Caco-2 (cell line): ENCODE measurements at places on chromosomes 13 and 19. TPM values are rescaled to one million over a fixed set of nuclear protein-coding genes. Genes with fewer than 3 reads are reported as not detected.

GRCh38 chr13:98385606-98386005 is 191.3 kb downstream of the STK24 start:
- no peak for DNase-seq

DNA sequence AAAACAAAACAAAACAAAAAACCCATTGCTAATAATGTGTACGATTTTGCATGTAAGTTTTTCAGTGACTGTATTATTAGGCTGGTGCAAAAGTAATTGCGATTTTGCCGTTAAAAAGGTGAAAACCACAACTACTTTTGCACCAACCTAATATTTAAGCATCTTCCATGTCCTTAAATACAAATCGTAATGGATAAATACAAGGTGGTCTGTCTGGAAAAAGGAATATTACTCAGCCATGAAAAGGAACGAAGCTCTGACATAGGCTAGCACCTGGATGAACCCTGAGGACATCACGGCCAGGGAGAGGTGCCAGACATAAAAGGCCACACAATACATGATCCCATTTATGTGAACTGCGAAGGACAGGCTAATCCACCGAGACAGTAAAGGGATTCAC is 33.2 kb downstream of the GADD45B start:
- no peak for DNase-seq

Gene ZNF599
- 5.0 and 6.8 TPM in 2 replicates for total RNA-seq

GRCh38 chr13:78194904-78195639 is 276.4 kb upstream of the EDNRB start:
- no peak for DNase-seq

DNA sequence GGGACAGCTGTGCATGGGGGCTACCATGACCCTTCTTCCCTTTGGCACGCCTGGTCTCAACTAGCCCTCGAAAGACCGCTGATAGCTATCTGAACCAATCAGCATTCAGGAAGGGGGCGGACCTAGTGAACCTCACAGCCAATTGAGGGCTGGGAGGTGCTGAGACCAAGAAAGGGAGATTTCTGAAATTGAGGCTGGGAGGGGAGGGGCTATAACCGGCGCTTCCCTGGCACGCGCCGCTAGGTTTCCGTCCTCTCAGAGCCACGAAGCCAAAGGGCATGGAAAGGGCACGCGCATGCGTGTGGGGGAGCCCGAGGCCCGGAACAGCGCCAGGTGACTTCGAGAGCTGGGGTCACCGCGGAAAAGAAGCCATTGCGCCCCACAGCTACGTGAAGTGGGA is 4.2 kb upstream of the PAFAH1B3 start:
- no peak for DNase-seq
